ENCODE measurements at places on chromosomes 1 and 21.

GRCh38 chr1:240824238-240824637 is 212.3 kb upstream of the GREM2 start:
- no peak for DNase-seq

- peak; percentile 96 for DNase-seq
Observed at GRCh38 chr21:32007456-32007855, 134.6 kb downstream of the HUNK start.

GRCh38 chr1:151813271-151813977 is 8.2 kb upstream of the LINGO4 start:
- DNase-seq, result no peak

DNA sequence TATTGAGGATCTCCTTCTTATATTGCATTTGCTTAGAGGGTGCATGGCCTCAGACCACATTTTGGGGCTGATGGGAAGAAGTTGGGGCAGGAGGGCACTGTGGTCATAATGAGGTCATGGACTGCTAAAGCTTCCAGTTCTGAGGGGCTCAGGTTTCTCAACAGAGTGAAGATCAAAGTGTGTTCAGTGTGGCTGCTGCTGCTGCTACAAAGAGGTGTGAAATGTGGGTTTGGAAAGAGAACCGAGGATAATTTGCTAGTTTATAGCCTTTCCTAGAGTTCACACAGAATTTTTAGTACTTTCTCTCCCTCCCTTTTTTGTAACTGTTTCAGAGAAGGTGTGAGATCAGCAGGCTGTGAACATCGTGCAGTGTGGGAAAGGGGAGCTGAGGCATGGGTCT is 73.3 kb downstream of the CACNA1E start:
- DNase-seq, result no peak

DNA sequence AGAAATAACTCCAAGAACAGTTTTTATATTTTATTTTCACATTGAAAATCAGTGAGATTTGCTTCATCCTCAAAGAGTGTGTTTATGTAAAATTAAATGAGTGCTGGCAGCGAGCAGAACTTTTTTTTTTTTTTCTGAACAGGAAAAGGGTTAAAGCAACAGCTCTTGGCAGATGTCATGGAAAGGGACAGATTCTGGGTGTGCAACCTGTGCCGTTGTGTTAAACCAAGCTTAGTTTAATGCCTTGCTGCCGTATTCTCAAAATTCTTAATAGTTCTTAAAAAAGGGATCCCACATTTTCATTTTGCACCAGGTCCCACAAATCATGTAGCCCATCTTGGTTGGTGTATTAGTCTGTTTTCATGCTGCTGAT is 227.4 kb upstream of the VAMP3 start:
- no peak for DNase-seq

GRCh38 chr1:161166669-161167548 is 683 bp downstream of the PPOX start:
- no peak for DNase-seq

GRCh38 chr1:153507926-153508583 is 27.7 kb downstream of the S100A6 start:
- DNase-seq, result peak; percentile 39

DNA sequence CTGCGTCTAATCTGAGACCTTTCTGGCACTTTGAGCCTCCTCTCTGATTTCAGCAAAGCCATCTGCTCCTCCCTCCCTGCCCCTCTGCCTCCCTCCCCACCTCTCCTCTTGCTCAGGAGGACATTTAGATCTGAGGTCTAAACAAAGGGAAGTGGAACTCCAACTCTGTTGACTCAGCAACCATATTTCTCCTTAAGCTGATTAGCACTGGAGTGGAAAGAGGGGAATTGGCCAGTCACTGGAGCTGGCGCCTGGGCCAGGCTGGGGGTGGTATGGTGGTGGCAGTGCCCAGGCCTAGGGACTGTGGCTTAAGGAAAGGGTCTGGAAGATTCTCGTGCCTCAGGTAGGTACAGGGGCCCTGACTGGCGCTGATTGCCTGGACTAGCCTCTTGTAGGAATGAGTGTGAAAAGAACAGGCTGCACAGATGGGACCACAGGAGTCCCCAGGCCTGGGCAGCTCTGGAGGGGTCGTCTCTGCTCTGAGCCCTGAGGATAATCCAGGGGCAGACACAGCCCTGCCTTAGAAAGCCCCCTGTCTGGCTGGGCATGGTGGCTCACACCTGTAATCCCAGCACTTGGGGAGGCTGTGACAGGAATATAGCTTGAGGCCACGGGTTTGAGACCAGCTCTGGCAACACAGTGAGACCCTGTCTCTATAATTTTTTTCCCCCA is 11.9 kb downstream of the SH2D2A start:
- peak; percentile 51 for DNase-seq

GRCh38 chr1:207832796-207833195 is 78.1 kb downstream of the CD34 start:
- no peak for DNase-seq

- DNase-seq, result no peak
Observed at GRCh38 chr21:37183749-37184148, 83.4 kb downstream of the VPS26C start.

DNA sequence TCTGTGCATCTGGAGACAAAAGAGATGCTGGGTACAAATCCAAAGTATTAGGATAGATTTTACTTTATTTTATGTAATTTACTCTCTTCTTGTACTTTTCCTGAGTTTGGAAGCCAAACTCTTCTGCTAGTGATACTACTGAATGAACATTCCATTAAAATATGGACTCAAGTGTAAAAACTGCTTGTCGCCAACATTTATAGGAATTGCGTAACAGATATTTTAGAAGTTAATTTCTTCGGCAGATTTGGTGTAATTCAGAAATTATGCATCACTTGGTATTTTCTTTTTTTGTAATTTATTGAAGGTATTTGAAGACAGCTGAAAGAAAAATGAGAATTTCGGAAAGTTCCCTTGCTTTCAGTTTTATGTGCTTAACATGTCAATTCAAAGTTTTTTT is 137.0 kb downstream of the RABGAP1L start:
- no peak for DNase-seq

GRCh38 chr1:41980827-41981653 is 62.3 kb upstream of the HIVEP3 start:
- DNase-seq, result no peak

GRCh38 chr1:6822530-6823359 is 37.5 kb downstream of the CAMTA1 start:
- DNase-seq, result no peak

GRCh38 chr1:155295183-155295941 is 5.9 kb downstream of the PKLR start:
- DNase-seq, result no peak

- no peak for DNase-seq
Observed at GRCh38 chr1:69377507-69377906, 190.2 kb upstream of the LRRC7 start.

DNA sequence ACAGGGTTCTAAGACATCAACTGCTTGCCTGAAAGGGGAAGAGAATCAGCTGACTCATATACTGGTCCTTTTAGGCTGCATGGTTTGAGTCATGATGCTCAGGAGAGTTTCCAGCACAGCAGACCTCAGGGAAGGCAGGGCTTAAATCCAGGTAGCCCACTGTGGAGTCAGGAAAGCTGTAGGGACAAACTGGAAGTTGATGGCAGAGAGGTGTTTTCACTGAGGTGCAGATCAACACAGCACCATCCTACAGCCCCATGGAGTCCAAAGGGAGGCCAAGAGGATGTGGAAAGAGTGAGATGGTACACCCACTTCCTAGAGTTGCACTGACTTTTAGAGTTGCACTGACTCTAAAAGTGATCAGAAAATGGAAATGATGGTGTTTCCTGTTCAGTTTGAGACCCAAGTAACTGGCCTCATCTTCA is 252.4 kb upstream of the DUSP10 start:
- DNase-seq, result peak; percentile 49

DNA sequence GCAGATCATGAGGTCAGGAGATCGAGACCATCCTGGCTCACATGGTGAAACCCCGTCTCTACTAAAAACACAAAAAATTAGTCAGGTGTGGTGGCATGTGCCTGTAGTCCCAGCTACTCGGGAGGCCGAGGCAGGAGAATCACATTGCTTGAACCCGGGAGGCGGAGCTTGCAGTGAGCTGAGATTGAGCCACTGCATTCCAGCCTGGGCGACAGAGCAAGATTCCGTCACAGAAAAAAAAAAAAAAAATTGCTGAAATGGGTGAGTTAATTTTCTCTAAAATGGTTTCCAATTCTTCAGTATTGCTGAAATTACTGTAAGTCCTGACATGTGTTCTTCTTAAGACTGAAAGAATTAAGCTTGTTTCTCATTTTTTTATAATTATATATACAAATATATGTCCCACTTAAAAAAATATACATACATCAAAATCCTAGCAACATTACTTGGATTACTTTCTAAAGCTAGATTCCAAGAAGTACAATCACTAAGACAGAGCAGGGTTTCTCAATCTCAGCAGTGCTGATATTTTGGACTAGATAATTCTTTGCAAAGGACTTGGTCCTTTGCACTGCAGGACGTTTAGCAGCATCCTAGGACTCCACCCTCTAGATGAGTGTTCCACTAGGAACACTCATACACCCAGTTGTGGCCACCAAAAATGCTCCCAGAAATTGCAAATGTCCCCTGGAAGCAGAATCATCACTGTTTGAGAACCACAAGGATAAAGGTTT is 24.8 kb downstream of the ZNHIT6 start:
- DNase-seq, result no peak

- DNase-seq, result no peak
Observed at GRCh38 chr1:60341274-60341673, 267.7 kb upstream of the C1orf87 start.

- DNase-seq, result no peak
Observed at GRCh38 chr1:87565861-87566260, 237.2 kb downstream of the LMO4 start.

GRCh38 chr1:76961181-76961819 is 94.0 kb downstream of the ST6GALNAC5 start:
- DNase-seq, result peak; percentile 54

- DNase-seq, result no peak
Observed at GRCh38 chr1:52748119-52748518, 21.9 kb downstream of the ZYG11B start.

- DNase-seq, result peak; percentile 3
Observed at GRCh38 chr1:166884040-166884642, 8.1 kb upstream of the TADA1 start.

DNA sequence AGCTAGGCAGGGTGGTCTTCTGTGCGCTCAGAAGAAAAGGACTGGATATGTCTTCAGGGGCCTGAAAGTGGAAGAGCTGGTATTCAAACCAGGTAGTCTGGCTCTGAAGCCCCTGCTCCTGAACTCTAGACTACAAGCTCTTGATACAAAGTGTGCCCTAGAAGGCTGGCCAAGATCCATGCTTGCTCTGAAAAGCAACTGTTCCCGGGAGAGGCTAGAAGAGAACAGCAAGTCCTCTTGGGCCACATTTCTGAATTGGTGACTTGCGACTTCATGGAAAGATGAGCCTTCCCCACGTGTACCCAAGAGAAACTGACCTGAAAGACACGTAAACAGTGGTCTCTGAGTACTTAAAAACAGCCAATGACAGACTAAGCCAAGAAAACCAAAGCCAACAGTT is 123.3 kb upstream of the GRIK3 start:
- DNase-seq, result no peak

DNA sequence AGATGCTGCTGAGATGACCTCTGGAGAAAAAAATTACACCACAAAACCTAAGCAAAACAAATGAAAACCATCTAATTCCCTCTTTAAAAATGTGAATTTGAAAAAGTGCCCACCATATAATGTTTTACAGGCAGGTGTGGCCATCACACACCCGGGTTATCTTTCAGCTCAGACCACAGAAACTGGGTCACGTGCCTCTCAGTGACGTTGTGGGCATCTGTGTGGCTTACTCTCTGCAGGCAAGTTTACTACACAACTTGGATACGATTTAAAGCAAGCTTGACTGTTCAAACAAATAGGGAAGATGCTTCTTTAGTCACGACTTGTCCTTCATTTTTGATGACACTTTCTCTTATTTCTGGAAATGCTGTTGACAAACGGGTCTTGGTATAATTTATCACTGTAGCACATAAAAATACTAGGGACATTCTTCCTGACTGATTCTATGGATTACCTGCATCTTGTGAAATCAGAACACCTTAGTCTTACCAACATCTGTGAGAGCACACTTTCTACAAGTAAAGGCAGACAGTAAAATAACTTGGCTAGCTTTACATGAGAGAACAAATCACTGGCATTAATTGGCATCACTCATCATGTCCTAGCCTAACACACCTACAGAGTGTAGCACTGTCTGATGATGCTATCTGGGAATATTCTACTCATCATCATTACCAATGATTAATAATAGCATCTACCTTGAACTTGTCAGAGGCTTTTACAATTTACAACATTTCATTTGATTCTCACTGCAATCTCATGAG is 89.3 kb upstream of the EDEM3 start:
- DNase-seq, result no peak

- no peak for DNase-seq
Observed at GRCh38 chr1:50427818-50428779, 4.9 kb upstream of the DMRTA2 start.

- DNase-seq, result no peak
Observed at GRCh38 chr21:42561762-42562650, 48.4 kb downstream of the SLC37A1 start.

DNA sequence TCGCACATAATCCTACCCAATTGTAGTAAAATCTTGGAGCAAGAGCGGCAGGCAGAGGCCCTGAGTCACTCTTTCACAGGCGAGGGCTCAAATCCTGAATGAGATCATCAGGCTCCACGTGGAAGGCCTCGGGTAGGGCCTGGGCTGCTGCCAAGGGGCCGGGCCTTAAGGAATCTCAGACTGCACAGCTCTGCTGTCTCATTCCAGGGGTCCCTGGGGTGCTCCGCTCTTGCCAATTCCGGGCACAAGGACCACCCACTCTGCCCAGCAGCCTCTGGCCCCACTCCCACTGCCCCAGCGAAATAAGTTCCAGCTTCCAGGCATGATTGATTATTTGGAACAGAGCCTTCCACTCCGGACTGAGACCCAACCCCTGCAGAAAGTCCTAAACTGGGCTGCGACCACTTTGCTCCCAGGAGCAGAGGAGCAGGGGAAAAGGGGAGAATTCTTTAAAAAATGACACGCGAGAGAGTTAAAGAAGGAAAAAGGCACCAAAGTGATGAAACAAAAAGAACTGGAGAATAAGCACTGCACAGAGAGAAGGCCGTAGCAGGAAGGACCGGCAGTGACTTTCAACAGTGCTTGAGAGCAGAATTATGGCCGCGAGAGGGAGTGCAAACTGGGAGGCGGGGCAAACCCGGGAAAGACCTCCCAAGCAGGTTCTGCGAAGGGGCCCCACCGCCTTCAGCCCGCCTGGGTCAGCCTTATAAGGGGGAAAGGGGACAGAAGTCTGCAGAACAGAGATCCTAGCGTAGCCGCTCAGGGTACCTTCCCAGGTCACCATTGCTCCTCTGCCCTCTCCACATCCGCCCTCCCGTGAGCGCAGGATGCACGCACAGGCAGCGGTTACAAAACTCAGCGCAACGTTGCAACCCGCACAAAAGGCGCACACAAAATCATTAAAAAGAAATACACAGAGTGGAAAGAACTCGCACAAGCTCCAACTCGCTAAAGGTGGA is 2.0 kb downstream of the ADAMTS1 start:
- peak; percentile 98 for DNase-seq

DNA sequence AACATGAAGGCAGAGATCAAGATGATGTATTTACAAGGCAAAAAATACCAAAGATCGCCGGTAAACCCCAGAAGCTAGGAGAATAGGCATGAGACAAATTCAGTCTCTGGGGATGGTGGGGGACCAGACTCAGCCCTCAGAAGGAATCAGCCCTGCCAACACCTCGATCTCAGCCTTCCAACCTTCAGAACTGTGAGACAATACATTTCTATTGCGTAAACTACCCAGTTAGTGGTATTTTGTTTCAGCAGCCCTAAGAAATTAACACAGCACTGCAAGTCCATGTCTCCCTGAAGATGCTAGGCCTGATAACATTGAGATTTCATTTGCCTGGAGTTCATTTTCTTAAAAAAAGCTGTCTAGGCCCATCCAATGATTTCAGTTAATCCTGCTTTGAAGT is 622.5 kb downstream of the PTPRC start:
- DNase-seq, result no peak

GRCh38 chr1:209569455-209570207 is 13.9 kb upstream of the CAMK1G start:
- peak; percentile 64 for DNase-seq

Data from fibroblast of skin of right quadriceps (primary cell).